ENCODE measurements at places on chromosomes 11 and 22. TPM values are rescaled to one million over a fixed set of nuclear protein-coding genes. Genes with fewer than 3 reads are reported as not detected.

POU2AF1 gene
- total RNA-seq, result 1.1 TPM

GRCh38 chr11:57610170-57610569 is 12.7 kb downstream of the SERPING1 start:
- no peaks in the 10 kb centered on the region for H3K27me3 ChIP-seq
- DNase-seq, result no peak
- no peak overlapping the region for H3K27ac ChIP-seq
- no peaks in the 10 kb centered on the region for H3K36me3 ChIP-seq

- peaks cover 31% of the 10 kb centered on the region for H3K4me1 ChIP-seq
- H3K4me3 ChIP-seq, result no peak overlapping the region
- DNase-seq, result no peak
- no peak overlapping the region for H3K27ac ChIP-seq
Measured at GRCh38 chr22:41050883-41051282, 41.5 kb upstream of the EP300 start.

DNA sequence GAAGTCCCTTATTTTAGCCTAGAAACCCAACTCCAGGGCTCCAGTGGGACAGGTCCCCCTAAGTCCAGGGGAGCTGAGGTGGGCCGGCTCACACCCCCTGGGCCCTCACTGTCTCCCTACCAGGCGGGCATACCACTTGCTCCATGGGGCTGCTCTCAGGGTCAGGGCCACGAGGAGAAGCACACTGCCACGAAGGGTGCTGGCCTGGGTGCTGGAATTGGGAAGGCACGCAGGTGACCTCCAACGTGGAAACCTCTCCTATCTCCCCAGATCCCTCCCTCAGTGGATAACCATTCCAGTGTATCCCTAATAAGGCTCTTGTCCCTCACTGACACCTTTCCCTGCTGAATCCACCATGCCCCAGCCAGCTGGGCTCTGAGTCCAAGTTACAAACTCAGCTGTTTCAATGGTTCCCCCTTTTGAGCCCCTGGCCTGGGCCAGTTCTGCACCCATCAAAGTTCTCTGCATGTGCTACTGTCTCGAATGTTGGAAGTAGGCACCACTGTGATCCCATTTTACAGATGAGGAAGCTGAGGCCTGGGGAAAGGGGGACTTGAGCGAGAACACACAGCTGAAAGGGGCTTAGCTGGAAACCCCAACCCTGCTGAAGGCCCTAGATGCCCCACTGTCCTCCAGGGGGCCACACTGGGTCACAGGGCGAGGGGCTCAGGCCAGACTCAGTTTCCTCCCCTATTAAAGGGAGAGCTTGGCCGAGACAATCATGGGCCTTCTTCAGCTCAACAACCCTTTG is 1.5 kb downstream of the SHISAL1 start:
- H3K36me3 ChIP-seq, result no peaks in the 10 kb centered on the region
- H3K27ac ChIP-seq, result no peak overlapping the region
- no peak for DNase-seq

GRCh38 chr22:36910461-36910860 is 3.0 kb upstream of the CSF2RB start:
- H3K36me3 ChIP-seq, result no peaks in the 10 kb centered on the region
- H3K4me3 ChIP-seq, result no peak overlapping the region
- no peak for DNase-seq
- no peaks in the 10 kb centered on the region for H3K4me1 ChIP-seq
- H3K27me3 ChIP-seq, result no peaks in the 10 kb centered on the region

GRCh38 chr22:22811016-22812009 is 76.3 kb upstream of the IGLL5 start:
- no peaks in the 10 kb centered on the region for H3K27me3 ChIP-seq
- no peak for DNase-seq
- no peaks in the 10 kb centered on the region for H3K36me3 ChIP-seq
- H3K4me1 ChIP-seq, result no peaks in the 10 kb centered on the region

DNA sequence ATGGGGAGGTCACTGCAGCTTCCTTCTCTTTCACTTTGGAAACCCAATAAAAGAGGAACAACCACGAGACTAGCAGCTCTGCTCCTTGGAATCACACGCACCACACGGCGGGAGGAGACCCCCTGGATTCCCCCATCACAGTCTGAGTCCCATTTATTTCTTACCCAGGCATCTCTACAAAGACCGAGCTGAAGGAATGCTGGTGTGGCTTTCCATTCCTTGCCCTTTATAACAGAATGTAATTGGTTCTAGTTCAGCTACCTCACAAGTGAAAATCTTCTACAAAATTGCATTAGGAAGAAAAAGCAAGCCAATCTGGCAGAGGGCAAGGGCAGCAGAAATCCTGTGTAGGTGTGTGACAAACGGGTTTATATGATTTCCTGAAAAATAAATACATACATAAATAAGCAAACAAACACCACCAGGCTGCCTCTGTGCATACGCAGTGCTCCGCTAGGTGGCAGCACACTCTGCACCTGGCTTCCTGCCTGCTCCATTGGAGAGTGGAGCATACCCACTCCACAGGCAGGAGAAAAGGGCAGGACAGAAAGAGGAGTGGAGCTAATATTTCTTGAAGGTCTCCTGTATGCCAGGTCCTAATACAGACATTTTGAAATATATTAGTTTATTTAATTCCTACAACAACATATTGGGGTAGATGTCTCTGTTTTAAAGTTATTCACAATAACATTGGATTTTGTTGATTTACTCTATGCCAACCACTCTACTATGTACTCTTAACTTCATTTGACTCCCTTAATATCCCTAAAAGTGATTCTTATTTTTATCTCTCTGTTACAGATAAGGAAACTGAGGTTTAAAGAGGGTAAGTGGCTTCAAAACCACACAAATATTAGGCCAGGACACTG is 673.1 kb downstream of the KCNA4 start:
- H3K36me3 ChIP-seq, result no peaks in the 10 kb centered on the region
- no peaks in the 10 kb centered on the region for H3K4me1 ChIP-seq
- no peak overlapping the region for H3K27ac ChIP-seq
- H3K4me3 ChIP-seq, result no peak overlapping the region

DNA sequence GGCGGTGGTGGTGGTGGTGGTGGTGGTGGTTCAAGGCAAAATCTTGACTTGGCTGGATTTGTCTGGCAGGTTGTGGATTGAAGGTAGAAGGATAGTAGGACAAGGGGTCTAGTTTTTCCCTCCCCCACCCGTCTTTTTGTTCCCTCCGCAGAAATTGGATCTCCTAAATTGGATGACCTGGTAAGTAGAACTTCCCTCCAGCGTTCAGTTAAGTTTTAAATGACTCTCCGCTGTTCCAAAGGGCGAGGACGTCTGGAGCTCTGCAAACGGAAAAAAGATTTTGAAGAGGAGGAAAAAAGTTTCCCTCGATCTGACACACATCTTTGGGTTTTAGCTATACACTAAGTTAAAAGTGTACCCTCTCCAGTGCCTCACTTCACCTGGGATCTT is 422 bp upstream of the LGR4 start:
- no peaks in the 10 kb centered on the region for H3K27me3 ChIP-seq
- H3K4me3 ChIP-seq, result peak overlapping the region; percentile 67
- H3K36me3 ChIP-seq, result no peaks in the 10 kb centered on the region
- no peak for DNase-seq
- H3K27ac ChIP-seq, result peak overlapping the region; percentile 88
- peaks cover 26% of the 10 kb centered on the region for H3K4me1 ChIP-seq

DNA sequence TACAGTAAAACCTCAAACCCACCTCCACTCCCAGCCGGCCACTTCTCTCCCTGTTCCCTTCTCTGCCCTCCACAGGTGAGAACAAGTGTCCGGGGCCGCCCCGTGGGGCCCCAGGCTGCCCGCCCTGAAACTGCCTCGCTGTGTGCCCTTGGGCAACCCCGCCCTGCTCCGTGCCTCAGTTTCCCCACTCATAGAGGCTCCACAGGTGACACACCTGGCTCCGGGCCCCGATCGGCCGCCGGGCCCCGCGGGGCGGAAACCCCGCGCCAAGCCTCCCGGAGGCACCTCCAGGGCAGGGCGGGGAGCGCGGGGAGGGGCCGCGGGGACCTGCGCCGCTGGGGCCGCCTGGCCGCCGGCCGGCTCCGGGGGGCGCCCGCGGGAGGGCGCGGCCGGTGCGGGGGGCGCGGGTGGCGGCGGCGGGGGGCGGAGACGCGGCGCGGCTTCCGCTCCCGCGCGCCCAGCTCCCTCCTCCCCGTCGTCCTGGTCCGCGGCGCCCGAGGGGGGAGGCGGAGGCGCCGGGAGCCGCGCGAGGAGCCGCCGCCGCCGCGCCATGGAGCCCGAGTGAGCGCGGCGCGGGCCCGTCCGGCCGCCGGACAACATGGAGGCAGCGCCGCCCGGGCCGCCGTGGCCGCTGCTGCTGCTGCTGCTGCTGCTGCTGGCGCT is at the start of gene LRP5:
Gene LRP5 (plus strand): TSS at position 475 of the 663 bp plus-strand sequence. CDS start 124 bp downstream, at position 599.
- H3K36me3 ChIP-seq, result no peaks in the 10 kb centered on the region
- peak within 1 kb of the TSS; percentile 89 for H3K27ac ChIP-seq
- peak; percentile 58 for DNase-seq
- H3K4me3 ChIP-seq, result peak within 1 kb of the TSS; percentile 89
- H3K4me1 ChIP-seq, result peaks cover 22% of the 10 kb centered on the region

Measured in Caco-2 (cell line).